ENCODE measurements at places on chromosomes 5 and 9. TPM values are rescaled to one million over a fixed set of nuclear protein-coding genes. Genes with fewer than 3 reads are reported as not detected.

DNA sequence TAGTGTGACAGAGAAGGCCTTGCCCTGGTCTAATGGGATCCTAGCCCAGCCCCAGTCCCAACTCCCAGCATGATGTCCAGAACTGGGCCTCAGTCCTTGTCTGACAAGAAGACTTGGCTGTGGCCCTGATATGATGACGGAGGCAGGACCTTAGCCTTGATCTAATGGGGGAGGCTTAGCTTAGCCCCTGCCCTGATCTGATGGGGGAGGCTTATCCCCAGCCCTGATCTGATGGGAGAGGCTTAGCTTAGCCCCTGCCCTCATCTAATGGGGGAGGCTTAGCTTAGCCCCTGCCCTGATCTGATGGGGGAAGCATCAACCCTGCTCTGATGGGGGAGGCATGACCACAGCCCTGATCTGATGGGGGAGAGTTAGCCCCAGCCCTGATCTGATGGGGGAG lies 3.7 kb downstream of the PKN3 start:
- H3K27me3 ChIP-seq = no peaks in the 10 kb centered on the region
- no peak overlapping the region for H3K4me3 ChIP-seq
- H3K36me3 ChIP-seq = peaks cover 12% of the 10 kb centered on the region

GRCh38 chr5:120734033-120734432 lies 269.9 kb downstream of the PRR16 start:
- H3K36me3 ChIP-seq = no peaks in the 10 kb centered on the region
- no peak overlapping the region for H3K27ac ChIP-seq
- H3K4me3 ChIP-seq = no peak overlapping the region
- DNase-seq = peak; percentile 24
- no peaks in the 10 kb centered on the region for H3K4me1 ChIP-seq
- H3K27me3 ChIP-seq = no peaks in the 10 kb centered on the region

DNA sequence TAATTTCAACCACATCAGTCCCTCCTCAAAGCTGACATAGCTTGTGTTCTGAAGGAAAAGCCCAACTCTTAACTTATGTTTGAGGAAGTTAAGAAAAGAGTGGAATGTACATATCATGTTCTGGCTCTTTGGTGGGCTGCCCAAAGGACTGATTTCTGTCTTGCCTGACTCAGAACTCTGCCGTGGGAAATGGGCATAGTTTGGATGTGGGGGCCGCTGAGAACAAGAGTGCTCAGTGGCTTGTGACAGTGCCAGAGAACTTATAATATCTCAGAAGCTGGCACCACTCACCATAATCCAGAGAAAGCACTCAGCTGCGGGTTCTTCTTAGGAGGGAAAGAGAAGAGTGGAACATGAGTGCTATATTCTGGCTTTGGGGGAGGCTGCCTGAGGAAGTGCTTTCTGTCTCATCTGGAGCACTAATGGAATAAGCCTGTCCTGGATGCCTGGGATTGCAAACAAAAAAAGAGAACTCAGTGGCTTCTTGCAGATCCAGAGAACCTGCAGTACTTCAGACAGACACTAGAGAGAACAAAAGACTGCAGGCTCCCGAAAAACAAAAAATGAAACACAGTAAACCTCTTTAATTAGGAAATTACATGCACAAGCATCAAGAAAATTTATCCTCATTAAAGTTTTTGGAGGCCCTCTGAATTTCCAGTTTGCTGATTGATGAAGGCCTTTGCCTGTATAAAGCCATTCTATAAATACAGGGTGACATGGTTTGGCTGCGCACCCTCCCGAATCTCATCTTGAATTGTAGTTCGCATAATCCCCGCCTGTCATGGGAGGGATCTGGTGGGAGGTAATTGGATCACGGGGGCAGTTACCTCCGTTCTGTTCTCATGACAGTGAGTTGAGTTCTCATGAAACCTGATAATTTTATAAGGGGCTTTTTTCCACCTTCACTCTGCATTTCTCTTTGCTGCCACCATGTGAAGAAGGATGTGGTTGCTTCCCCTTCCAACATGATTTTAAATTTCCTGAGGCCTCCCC lies 207.0 kb downstream of the DMAC1 start:
- H3K27me3 ChIP-seq = no peaks in the 10 kb centered on the region
- H3K36me3 ChIP-seq = no peaks in the 10 kb centered on the region
- no peaks in the 10 kb centered on the region for H3K4me1 ChIP-seq
- no peak overlapping the region for H3K4me3 ChIP-seq
- no peak for DNase-seq

GRCh38 chr5:22293147-22293546 lies 560.0 kb downstream of the CDH12 start:
- H3K36me3 ChIP-seq = no peaks in the 10 kb centered on the region
- DNase-seq = no peak
- no peak overlapping the region for H3K4me3 ChIP-seq
- H3K4me1 ChIP-seq = no peaks in the 10 kb centered on the region
- no peak overlapping the region for H3K27ac ChIP-seq

- no peak overlapping the region for H3K27ac ChIP-seq
- H3K4me1 ChIP-seq = no peaks in the 10 kb centered on the region
- DNase-seq = no peak
- no peaks in the 10 kb centered on the region for H3K36me3 ChIP-seq
- no peaks in the 10 kb centered on the region for H3K27me3 ChIP-seq
These were observed 362.3 kb downstream of the FAM170A start for GRCh38 chr5:119991625-119992024.

DNA sequence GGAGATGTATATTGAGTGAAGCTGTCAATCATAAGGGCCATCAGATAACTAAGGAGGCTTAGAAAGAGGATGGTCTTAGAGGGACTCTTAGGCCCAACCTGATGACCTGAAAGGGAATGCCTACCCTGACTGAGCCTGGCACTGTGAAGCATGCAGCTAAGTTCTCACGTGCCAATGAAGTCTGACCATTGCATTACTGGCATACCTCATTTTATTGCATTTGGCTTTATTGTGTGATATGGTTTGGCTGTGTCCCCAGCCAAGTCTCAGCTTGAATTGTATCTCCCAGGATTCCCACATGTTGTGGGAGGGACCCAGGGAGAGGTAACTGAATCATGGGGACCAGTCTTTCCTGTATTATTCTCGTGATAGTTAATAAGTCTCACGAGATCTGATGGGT lies 421.6 kb upstream of the SGCD start:
- no peak for DNase-seq
- H3K27me3 ChIP-seq = no peaks in the 10 kb centered on the region
- no peaks in the 10 kb centered on the region for H3K4me1 ChIP-seq
- H3K36me3 ChIP-seq = no peaks in the 10 kb centered on the region

DNA sequence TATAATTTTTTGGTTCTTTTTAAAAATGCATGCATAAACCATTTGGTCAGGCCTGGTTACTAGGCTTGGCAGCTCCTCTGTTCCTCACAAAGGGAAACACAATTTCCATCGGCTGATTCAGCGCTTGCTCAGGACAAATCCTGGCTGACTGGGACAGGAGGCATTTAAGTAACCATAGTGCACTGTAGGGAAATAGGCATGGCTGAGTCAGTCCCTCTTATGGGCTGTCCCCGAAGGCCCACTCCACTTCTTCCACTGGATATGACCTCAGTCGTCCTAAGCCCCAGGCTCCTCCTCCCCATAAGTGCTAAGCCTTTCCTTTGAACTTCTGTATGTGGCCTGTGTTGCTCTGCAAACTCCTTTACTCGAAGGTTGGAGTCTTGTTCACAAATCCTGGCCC lies 71.2 kb upstream of the GLIS3 start:
- no peaks in the 10 kb centered on the region for H3K27me3 ChIP-seq
- H3K36me3 ChIP-seq = no peaks in the 10 kb centered on the region
- H3K4me1 ChIP-seq = no peaks in the 10 kb centered on the region
- no peak for DNase-seq

DNA sequence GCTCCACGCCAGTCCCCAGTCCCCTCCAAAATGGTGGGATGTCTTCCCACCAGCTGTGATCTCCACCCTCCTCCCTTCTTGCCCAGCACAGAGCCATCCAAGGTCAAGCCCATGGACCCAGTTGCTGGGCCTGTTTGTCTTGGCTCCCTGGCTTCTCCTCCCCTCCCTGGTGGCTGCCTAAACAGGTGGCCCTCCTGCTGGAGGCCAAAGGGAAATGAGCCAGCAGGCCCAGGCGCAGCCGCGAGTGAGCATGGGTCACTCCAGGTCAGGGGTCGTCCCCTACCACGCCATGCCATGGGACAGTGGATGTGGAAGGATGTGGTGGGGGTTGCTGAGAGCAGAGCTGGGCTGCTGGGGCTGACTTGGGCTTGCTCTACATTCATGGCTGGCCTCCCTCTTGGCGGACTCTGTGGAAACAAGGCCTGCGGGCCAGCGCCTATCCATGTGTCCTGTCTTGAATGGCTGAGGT lies 33.6 kb downstream of the COL15A1 start:
- H3K4me1 ChIP-seq = peaks cover 11% of the 10 kb centered on the region
- H3K36me3 ChIP-seq = no peaks in the 10 kb centered on the region
- no peaks in the 10 kb centered on the region for H3K27me3 ChIP-seq
- no peak overlapping the region for H3K27ac ChIP-seq
- DNase-seq = no peak
- H3K4me3 ChIP-seq = no peak overlapping the region

DNA sequence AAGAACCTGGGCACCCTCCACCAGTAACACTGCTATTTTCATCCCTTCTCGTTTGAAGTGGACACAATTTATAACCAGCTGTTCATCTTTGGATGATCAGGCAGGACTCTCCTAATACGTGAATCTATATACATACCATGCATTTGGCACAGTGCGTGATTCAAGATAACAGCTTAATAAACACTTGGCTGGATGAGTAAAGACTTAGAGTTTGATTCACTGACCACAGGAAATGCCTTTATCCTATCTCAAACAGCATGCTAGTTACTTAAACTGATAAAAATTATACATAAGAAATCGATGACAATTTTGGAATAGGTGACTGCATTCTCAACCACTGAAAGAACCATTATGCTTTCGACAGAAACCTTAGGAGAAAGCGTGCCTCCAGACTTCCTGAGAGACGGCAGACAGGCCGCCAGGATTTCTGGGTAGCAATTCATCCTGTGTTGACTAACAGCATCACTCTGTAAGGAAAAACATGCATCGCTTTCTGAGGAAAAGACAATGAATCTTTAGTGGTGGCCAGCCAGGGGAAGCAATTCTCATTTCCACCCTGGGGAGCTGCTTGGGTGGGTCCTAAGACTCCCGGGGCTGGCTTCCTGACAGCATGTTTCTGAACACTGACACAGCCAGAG lies 9.7 kb downstream of the MRPL36 start:
- H3K4me1 ChIP-seq = peaks cover 10% of the 10 kb centered on the region
- no peaks in the 10 kb centered on the region for H3K36me3 ChIP-seq
- H3K27ac ChIP-seq = no peak overlapping the region
- H3K4me3 ChIP-seq = no peak overlapping the region
- no peak for DNase-seq

GRCh38 chr9:116646661-116647514 lies 40.2 kb upstream of the TRIM32 start:
- no peaks in the 10 kb centered on the region for H3K36me3 ChIP-seq
- no peaks in the 10 kb centered on the region for H3K27me3 ChIP-seq
- no peak overlapping the region for H3K27ac ChIP-seq
- no peaks in the 10 kb centered on the region for H3K4me1 ChIP-seq
- no peak for DNase-seq
- H3K4me3 ChIP-seq = no peak overlapping the region

DNA sequence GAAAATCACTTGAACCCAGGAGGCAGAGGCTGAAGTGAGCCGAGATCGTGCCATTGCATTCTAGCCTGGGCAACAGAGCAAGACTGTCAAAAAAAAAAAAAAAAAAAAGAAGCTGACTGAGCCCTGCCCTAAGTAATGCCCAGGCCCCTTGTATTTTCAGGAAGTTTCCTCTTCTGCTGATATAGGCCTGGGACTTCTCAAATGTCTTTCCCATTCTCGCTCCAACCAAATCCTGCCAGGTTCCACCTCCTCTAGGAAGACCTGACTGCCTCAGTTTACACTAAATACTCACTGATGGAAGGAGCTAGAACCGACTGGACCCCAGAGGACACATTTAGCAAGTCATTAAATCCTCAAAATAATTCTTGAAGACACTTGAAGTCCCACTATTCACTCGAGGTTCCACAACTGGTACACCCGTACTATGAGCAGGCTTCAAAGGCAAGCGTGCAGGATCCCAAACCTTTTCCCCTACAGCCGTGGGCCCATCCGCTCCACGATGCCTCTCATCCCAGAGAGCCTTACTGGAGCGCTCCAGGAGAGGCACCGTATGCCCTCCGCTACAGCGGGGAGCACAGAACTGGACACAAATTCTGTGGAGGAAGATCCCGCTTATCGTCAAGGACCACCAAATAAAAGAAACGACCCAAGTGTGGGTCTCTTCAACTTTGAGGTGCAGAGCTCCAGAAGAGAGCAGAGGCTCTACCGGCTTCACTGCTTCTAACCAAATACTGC lies 676 bp downstream of the NOL6 start:
- peaks cover 45% of the 10 kb centered on the region for H3K36me3 ChIP-seq
- H3K27me3 ChIP-seq = no peaks in the 10 kb centered on the region
- peak overlapping the region; percentile 73 for H3K27ac ChIP-seq
- peak overlapping the region; percentile 92 for H3K4me3 ChIP-seq

DNA sequence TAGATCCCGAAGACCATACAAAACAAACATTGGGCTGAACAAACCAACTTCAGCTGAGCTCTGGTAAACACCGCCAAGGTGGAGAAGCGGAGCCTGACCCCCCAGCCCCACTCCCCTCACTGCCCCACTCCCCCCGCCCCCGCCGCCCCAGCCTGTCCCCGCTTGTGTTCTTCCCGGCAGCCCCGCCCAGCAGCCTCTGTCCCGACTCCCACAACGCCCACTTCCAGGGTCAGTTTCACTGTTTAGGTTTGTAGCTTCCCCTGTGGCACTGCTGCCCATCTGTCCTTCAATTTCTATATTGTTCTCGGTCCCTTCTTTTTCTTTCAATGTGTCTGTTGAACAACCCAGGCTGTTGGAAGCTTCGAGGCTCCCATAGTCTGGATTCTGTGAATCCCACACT lies 112.0 kb upstream of the CACNA1B start:
- DNase-seq = no peak
- H3K4me1 ChIP-seq = no peaks in the 10 kb centered on the region
- no peaks in the 10 kb centered on the region for H3K27me3 ChIP-seq
- H3K27ac ChIP-seq = no peak overlapping the region
- H3K4me3 ChIP-seq = no peak overlapping the region
- peaks cover 75% of the 10 kb centered on the region for H3K36me3 ChIP-seq

GRCh38 chr9:98600631-98601030 lies 108.1 kb downstream of the GABBR2 start:
- H3K27me3 ChIP-seq = no peaks in the 10 kb centered on the region
- H3K27ac ChIP-seq = no peak overlapping the region
- H3K4me3 ChIP-seq = no peak overlapping the region
- no peaks in the 10 kb centered on the region for H3K36me3 ChIP-seq
- DNase-seq = no peak

- peaks cover 96% of the 10 kb centered on the region for H3K27me3 ChIP-seq
- H3K36me3 ChIP-seq = no peaks in the 10 kb centered on the region
- no peak for DNase-seq
- H3K27ac ChIP-seq = no peak overlapping the region
These were observed 1.4 kb downstream of the BARX1 start for GRCh38 chr9:93953496-93954433.

The SLC36A2 gene
- total RNA-seq = not detected

The IL4 gene
- total RNA-seq = not detected

The FCN2 gene
- not detected for total RNA-seq

The MSX2 gene
- total RNA-seq = 0.27 TPM

The HDHD3 gene
- total RNA-seq = 9.3 TPM

The NELFB gene
- total RNA-seq = 44.7 TPM

All from lower lobe of right lung (tissue), 2 donors.